Effector memory CD8-positive, alpha-beta T cell (primary cell): ENCODE measurements at places on chromosomes 1 and 21.

GRCh38 chr1:221521686-221522085, 220.2 kb downstream of the DUSP10 start:
- DNase-seq: peak; percentile 4
- H3K27me3 ChIP-seq: peaks cover 4% of the 10 kb centered on the region
- peaks cover 18% of the 10 kb centered on the region for H3K4me1 ChIP-seq
- peak overlapping the region; percentile 69 for H3K27ac ChIP-seq
- peaks cover 2% of the 10 kb centered on the region for H3K36me3 ChIP-seq

DNA sequence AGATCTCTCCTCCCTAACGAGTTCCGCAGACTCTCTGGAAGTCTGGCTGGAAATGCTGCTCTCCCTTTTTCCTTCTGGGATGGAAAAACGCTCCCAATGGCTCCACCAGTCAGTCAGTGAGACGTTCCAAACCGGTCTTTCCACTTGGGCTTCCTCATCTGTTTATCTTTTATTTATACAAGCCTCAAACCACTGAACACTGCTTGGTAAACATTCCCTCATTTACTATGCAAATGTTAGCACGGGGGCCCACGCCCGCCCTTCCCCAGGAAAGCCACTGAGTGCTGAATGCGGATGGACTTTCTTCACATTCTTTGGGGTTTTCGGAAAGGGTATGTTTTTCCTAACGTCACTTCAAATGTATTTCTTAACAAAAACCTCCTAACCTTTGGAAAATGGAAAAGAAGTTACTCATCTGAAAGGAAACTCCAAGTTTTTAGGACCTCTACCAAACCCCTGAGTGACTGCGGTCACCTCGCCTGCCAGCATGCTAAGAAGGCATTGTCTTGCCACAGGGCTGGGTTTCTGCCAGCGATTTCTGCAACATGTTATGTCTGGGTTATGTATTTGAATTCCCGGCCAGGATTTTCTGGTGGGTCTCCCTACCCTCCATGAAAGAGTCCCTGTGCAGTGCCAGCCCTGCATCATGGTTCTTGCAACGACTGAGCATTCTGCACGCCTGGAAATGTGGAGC, 14.0 kb upstream of the UMODL1 start:
- H3K27me3 ChIP-seq: no peaks in the 10 kb centered on the region
- DNase-seq: no peak
- peaks cover 14% of the 10 kb centered on the region for H3K4me1 ChIP-seq
- H3K36me3 ChIP-seq: peaks cover 4% of the 10 kb centered on the region

GRCh38 chr1:3129133-3129490, 60.1 kb downstream of the PRDM16 start:
- H3K4me1 ChIP-seq: no peaks in the 10 kb centered on the region
- DNase-seq: no peak
- no peak overlapping the region for H3K4me3 ChIP-seq
- peaks cover 34% of the 10 kb centered on the region for H3K27me3 ChIP-seq
- no peaks in the 10 kb centered on the region for H3K36me3 ChIP-seq

DNA sequence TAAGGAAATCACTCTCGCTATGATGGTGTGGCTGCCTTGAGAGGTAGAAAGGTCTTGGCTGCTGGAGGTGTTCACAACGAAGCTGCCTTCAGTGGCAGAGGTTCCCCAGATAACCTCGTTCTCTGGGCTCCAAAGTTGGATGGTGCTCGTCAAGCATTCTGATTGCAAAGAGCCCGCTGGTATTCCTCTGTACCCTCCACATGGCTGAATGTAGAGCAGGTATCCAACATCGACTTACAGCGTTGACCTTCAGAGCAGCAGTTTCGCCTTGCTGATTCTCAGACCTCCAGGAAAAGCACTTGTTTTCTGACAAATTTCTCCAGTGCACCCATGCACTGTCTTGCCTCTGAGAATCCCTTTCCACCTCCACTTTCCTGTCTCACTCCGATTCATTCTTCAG, 4.3 kb upstream of the IL22RA1 start:
- peaks cover 43% of the 10 kb centered on the region for H3K27me3 ChIP-seq
- no peak for DNase-seq
- H3K4me3 ChIP-seq: no peak overlapping the region
- peaks cover 10% of the 10 kb centered on the region for H3K4me1 ChIP-seq
- H3K36me3 ChIP-seq: peaks cover 2% of the 10 kb centered on the region

GRCh38 chr1:110731529-110731928, 56.8 kb upstream of the KCNA3 start:
- H3K4me3 ChIP-seq: no peak overlapping the region
- H3K4me1 ChIP-seq: peaks cover 17% of the 10 kb centered on the region
- no peaks in the 10 kb centered on the region for H3K36me3 ChIP-seq
- H3K27me3 ChIP-seq: peaks cover under 1% of the 10 kb centered on the region
- H3K27ac ChIP-seq: no peak overlapping the region
- DNase-seq: no peak

DNA sequence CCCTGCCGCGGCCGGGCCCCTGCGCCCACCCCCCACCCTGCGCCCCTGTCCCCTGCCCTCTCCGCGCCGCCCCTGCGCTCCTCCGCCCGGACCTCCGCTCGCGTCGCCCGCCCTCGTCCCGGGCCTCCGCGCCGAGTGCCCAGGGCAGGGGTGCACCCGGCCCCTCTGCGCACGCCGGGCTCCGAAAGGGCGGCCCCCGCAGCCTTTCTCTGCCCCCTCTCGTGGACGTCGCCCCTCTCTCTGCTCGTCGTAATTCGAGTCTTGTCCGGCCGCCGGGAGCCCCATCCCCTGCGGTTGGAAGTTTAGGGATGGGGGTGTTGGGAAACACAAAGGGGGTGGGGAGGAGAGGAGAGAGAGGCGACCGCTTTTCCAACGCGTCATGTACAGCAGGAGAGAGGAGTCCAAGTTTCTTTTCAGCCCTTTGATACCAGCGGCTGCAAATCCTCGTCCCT, 407 bp downstream of the GALNT2 start:
- H3K36me3 ChIP-seq: peaks cover 9% of the 10 kb centered on the region
- peak overlapping the region; percentile 87 for H3K27ac ChIP-seq
- peak overlapping the region; percentile 89 for H3K4me3 ChIP-seq
- DNase-seq: no peak
- H3K4me1 ChIP-seq: peaks cover 23% of the 10 kb centered on the region
- H3K27me3 ChIP-seq: peaks cover 2% of the 10 kb centered on the region

DNA sequence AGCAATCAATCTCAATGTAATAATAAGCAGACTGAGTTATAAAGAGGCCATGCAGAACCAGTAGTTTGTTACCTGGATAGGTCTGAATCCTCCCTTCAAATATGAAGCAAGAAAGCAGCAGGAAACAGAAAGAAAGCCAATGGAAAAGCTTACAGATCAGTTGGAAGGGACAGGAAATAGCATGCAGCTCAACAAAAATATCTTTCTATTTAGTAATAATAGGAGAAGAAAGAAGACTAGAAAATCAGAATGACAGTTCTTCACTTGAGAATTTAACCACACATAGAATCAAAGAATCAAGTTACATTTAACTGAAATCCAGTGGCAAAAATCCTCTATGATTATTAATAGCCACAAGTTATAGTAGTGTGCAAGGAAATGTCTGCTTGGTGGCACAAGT, 194.4 kb downstream of the EIF4G3 start:
- no peak for DNase-seq
- no peak overlapping the region for H3K27ac ChIP-seq
- H3K4me3 ChIP-seq: no peak overlapping the region
- H3K27me3 ChIP-seq: no peaks in the 10 kb centered on the region
- H3K4me1 ChIP-seq: peaks cover 11% of the 10 kb centered on the region
- H3K36me3 ChIP-seq: peaks cover 4% of the 10 kb centered on the region
